Spleen (tissue), 13 donors: ENCODE measurements at places on chromosomes 3 and 15. TPM values are rescaled to one million over a fixed set of nuclear protein-coding genes. Genes with fewer than 3 reads are reported as not detected.

- no peak overlapping the region for H3K4me3 ChIP-seq
- DNase-seq = no peak
- H3K36me3 ChIP-seq = peaks cover 100% of the 10 kb centered on the region
- no peaks in the 10 kb centered on the region for H3K4me1 ChIP-seq
These were observed 70.2 kb upstream of the ACTC1 start for GRCh38 chr15:34865531-34865930.

- H3K4me3 ChIP-seq = peak overlapping the region; percentile 46
- H3K27me3 ChIP-seq = no peaks in the 10 kb centered on the region
- DNase-seq = peak; percentile 62
- peaks cover 4% of the 10 kb centered on the region for H3K4me1 ChIP-seq
- H3K36me3 ChIP-seq = no peaks in the 10 kb centered on the region
- H3K27ac ChIP-seq = peak overlapping the region; percentile 78
These were observed 534.5 kb upstream of the KCNMB2 start for GRCh38 chr3:178001670-178002101.

- no peaks in the 10 kb centered on the region for H3K27me3 ChIP-seq
- H3K4me3 ChIP-seq = no peak overlapping the region
- H3K4me1 ChIP-seq = peaks cover 9% of the 10 kb centered on the region
- H3K27ac ChIP-seq = no peak overlapping the region
- DNase-seq = peak; percentile 44
These were observed 283.8 kb downstream of the C3orf38 start for GRCh38 chr3:88433568-88433967.

DNA sequence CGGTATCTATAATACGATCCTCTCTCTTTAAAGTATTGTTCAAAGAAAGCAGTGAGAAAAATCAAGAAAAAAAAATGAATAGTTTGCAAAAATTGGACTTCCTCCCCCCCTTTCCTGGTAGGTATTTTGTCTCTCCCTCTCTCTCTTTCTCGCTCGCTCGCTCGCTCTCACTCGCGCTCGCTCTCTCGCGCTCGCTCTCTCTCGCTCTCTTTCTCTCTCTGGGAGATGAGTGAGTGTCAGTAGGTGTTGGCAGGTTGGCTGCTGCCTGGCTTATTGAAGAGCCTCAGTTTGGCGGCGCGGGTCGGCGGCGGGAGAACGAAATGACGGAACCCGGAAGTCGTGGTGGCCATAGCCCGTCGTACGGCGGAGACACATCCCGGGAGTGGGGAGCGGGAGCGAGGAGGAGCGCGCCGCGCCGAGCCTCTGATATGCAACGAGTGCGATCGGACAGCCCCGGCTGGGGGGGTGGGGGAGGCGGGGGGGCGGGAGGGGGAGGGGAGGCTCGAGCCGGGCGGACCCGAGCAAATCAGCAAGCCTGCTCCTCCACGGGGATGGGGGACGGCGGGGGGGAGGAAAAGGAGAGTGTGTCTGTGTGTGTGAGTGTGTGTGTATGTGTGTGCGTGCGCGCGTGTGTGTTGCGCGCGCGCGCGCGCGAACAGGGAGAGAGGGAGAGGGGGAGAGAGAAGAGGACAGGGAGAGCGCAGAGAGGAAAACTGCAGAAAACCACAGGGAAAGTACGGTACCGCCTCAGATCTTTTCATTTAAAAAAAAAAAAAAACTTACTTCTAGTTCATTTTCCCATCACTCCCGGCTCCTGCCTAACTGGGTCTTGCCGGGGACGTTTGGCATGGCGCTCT lies at the start of gene MEIS2:
MEIS2 (minus strand) TSS at position 441 of the 857 bp plus-strand sequence. CDS start 1,083 bp downstream, outside the sequence.
- H3K27ac ChIP-seq = peak within 1 kb of the TSS; percentile 86
- peak; percentile 89 for DNase-seq
- H3K36me3 ChIP-seq = no peaks in the 10 kb centered on the region

DNA sequence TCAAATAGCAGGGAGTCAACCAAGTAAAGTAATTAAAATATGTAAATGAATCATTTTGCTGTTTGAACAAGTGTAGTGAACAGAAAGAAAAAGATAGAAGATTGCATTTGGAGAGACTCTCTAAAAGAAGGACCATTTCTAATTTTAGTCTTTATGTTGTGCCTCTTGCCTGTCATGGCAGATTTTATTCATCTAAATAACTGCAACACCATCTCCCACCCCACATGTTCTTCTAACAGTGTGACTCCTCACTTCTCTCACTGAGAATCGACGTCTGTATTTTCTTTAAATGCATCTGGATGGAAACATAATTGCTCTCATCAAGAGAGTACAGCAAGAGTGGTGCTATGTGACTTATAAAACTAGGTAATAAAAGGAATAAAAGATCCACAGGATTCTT lies 439.9 kb upstream of the GBE1 start:
- H3K27ac ChIP-seq = no peak overlapping the region
- H3K4me1 ChIP-seq = no peaks in the 10 kb centered on the region
- no peak for DNase-seq

DNA sequence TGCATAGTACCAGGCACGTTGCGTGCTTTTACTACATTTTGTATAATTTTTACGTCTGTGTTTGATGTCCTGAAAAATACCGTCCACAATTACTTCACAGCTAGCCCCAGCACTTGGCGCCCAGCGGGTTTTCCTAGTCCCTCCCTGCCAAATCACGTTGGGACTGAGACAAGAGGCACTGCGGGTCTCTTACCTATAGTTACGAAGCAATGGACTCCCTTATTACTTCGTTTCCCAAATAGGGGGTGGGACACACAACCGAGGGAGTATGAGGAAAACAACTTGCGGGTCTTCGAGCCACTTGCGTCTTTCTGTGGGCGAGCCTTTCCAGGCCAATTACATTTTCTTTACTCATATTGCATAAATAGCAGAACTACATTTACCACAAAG lies 620 bp upstream of the CMSS1 start:
- peak overlapping the region; percentile 62 for H3K4me3 ChIP-seq
- H3K27ac ChIP-seq = peak overlapping the region; percentile 89
- peaks cover 21% of the 10 kb centered on the region for H3K4me1 ChIP-seq
- DNase-seq = no peak
- H3K36me3 ChIP-seq = no peaks in the 10 kb centered on the region

- no peak for DNase-seq
- H3K4me1 ChIP-seq = peaks cover 44% of the 10 kb centered on the region
- no peak overlapping the region for H3K27ac ChIP-seq
These were observed 3.9 kb downstream of the PRKCD start for GRCh38 chr3:53164911-53165310.

DNA sequence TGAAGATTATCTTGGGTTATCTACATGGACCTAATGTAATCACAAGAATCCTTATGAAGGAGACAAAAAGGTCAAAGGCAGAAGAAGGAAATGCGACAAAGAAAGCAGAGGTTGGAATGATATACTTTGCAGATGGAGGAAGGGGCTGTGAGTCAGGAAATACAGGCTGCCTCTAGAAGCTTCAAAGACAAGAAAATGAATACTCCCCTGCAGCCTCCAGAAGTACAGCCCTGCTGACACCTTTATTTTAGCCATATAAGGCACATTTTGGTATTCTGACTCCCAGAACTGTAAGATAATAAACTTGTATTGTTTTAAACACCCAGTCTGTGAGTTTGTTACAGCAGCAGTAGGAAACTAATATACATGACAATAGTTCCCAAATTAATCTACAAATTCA lies 58.6 kb downstream of the SIDT1 start:
- no peaks in the 10 kb centered on the region for H3K36me3 ChIP-seq
- no peak for DNase-seq
- H3K27ac ChIP-seq = no peak overlapping the region
- H3K4me3 ChIP-seq = no peak overlapping the region
- no peaks in the 10 kb centered on the region for H3K27me3 ChIP-seq

DNA sequence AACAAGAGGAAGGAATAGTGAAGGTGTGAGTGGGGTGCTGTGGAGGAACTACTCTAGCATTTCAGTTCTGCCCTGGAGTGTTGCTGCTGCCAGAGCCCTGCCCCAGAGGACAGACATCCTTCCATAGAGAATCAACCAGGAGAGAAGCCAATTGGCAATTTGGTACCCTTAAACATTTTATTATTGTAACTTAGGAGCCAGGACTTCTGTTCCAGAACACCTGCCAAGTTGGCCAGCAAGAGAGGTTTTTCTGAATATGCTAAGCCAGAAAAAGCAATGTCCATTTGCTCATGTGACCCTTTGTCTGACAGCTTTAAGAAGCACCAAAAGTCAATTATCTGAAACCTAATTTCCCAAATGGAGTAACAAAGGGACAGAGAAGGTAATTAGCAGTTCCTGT lies 264.9 kb downstream of the MEX3B start:
- H3K27me3 ChIP-seq = no peaks in the 10 kb centered on the region
- no peak for DNase-seq
- H3K36me3 ChIP-seq = no peaks in the 10 kb centered on the region

DNA sequence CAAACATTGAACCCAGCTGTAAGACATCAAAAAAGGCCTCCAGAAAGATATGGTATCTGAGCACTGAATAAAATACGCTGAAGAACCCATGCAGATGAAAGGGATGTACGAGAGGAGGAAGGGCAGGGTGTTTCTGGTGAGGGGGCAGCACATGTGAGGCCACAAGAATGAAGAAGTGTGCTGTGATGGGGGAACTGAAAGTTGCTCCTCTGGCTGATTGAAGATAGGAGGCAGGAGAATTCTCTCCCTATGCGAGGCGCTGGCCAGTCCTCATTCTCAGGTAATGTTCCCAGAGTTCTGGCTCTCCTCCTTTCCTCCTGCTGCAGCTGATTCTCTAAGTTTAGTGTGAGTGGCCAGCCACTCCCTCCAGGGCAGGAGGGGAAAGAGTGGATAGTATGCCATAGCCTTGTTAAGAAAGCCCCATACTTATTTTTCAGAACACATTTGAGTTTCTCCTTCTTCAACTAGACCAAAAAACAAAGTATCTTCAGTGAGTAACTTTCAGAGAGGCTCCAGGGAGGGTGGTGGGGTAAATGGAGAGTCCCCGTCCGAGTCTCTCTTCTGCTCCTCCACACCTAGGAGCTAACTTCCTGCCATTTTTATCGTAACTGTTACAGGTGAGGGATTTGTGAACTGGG lies 26.9 kb upstream of the MYO1E start:
- no peaks in the 10 kb centered on the region for H3K36me3 ChIP-seq
- H3K4me3 ChIP-seq = no peak overlapping the region

GRCh38 chr15:66775127-66776105 lies 73.4 kb downstream of the SMAD6 start:
- H3K4me1 ChIP-seq = no peaks in the 10 kb centered on the region
- H3K4me3 ChIP-seq = no peak overlapping the region
- H3K27me3 ChIP-seq = no peaks in the 10 kb centered on the region
- H3K36me3 ChIP-seq = no peaks in the 10 kb centered on the region

DNA sequence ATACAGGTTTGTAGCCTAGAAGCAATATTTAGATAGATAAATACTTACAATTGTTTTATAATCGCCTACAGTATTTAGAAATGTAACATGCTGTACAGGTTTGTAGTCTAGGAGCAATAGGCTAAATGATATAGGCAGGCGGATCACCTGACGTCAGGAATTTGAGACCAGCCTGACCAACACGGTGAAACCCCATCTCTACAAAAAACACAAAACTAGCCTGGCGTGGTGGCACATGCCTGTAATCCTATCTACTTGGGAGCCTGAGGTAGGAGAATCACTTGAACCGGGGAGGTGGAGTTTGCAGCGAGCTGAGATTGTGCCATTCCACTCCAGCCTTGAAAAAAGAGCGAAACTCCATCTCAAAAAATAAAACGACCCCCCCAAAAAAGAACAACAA lies 375.2 kb upstream of the EPHA3 start:
- DNase-seq = no peak
- no peaks in the 10 kb centered on the region for H3K36me3 ChIP-seq
- H3K4me3 ChIP-seq = no peak overlapping the region
- H3K27me3 ChIP-seq = no peaks in the 10 kb centered on the region
- no peak overlapping the region for H3K27ac ChIP-seq
- no peaks in the 10 kb centered on the region for H3K4me1 ChIP-seq

DNA sequence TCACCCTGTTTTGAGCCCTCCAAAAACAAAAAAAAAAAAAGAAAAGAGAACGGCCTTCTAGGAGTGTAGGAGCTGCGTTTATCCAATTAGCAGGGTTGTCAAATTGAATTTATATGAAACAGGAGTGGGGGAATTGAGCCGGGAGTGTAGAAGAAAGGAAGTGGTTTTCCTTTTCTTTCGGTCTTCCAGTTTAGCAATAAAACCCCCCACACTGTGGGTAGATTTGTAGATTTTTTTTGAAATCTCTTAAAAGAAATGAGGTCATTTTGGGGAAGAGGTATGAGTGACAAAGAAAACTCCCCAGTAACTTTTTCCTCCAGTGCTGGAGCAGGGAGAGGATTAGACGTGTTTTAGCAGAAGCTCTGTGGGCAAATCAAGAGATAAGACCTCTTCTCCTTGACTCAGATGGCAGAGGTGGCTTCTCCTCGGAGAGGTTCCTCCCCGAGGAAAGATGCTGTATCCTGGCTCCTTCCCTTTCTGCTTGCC lies 30.8 kb downstream of the BOC start:
- H3K27me3 ChIP-seq = no peaks in the 10 kb centered on the region
- no peaks in the 10 kb centered on the region for H3K36me3 ChIP-seq
- H3K4me3 ChIP-seq = no peak overlapping the region
- DNase-seq = no peak
- H3K4me1 ChIP-seq = no peaks in the 10 kb centered on the region

DNA sequence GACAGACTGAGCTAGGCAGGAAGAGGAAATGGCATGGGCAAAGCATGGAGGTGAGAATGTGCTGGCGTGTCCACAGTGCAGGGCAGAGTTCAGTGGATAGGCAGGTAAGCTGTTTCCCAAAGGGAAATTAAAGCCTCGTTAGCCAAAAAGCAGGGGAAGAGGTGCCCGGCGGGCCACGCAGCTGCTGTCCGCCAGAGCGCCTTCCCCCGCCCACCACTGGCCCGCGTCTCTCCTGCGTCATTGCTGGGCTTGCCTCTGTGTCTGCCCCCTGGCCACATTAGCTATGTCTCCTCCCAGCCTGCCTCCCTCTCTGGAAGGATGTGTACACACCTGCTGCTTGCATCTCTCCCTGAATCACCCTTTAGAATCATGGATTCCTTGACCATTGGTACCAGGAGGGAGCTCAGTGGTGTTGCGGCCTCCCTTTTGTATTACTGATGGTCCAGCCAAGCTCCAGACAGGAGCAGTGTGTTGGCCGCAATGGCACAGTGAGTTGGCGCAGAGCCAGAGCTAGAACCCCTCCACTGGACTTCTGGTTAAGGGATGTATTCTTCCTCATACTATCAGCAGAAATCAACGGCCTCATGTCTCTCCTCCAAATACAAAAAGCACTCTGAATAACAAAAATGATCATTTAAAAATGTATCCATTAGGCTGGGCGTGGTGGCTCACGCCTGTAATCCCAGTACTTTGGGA lies 26.6 kb downstream of the SLC28A1 start:
- no peaks in the 10 kb centered on the region for H3K27me3 ChIP-seq
- DNase-seq = no peak
- H3K4me3 ChIP-seq = no peak overlapping the region
- H3K27ac ChIP-seq = no peak overlapping the region
- H3K4me1 ChIP-seq = no peaks in the 10 kb centered on the region

GRCh38 chr3:138914870-138915502 lies 32.0 kb downstream of the FOXL2 start:
- H3K4me3 ChIP-seq = peak overlapping the region; percentile 72
- H3K4me1 ChIP-seq = peaks cover 24% of the 10 kb centered on the region
- no peaks in the 10 kb centered on the region for H3K36me3 ChIP-seq

- H3K4me1 ChIP-seq = no peaks in the 10 kb centered on the region
- no peaks in the 10 kb centered on the region for H3K27me3 ChIP-seq
- H3K36me3 ChIP-seq = no peaks in the 10 kb centered on the region
- H3K27ac ChIP-seq = peak overlapping the region; percentile 77
- no peak for DNase-seq
- H3K4me3 ChIP-seq = no peak overlapping the region
These were observed 292.9 kb downstream of the TLE3 start for GRCh38 chr15:69804786-69805185.

SLITRK3 gene
- total RNA-seq = not detected

CEP152 gene
- total RNA-seq = 7.7 TPM

TRIM71 gene
- total RNA-seq = not detected

GOLGA8N gene
- 25.8 TPM for total RNA-seq

ICE2 gene
- 48.3 TPM for total RNA-seq

DLG1 gene
- total RNA-seq = 92.3 TPM

TBC1D23 gene
- 44.7 TPM for total RNA-seq
